ENCODE measurements at places on chromosomes 13 and 19.

DNA sequence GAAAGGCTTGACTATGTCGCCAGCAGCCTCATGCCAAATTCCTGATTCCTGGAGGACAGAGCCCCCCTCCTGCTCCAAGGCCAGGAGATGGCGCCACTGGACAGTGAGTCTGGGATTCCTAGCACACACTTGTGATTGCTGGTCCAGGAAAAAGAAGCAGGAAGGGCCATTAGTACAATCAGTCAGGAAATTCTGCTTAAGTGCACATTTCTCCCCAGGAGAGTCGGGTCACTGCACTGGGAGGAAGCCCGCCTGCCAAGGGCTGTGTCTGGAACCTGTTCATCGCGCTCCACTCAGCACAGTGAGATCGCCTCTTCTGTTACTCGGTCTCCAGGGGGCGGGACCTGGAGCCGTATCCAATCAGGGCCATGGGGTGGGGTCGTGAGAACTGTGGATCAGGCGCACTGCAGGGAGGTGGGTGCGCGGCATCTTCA, 65.1 kb downstream of the ZNF823 start:
- DNase-seq, result no peak

DNA sequence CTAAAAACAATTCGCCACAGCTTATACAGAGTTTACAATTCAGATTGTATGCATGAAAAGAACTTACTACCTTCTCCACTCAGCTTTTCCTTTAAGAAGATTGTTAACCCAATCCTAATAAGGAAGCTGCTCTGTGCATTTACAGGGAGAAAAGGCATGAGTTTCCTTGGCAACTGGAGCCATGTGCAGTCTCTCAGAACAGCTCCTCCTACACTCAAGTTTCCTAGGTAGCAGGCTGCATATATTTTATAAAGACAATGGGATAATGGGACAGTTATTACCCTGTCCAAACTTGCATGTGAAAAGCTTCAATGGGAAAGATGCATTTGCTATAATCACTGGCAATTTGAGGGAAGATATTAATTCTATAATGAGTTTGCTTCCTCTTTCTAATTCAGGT, 125.5 kb upstream of the TRPC4 start:
- no peak for DNase-seq

DNA sequence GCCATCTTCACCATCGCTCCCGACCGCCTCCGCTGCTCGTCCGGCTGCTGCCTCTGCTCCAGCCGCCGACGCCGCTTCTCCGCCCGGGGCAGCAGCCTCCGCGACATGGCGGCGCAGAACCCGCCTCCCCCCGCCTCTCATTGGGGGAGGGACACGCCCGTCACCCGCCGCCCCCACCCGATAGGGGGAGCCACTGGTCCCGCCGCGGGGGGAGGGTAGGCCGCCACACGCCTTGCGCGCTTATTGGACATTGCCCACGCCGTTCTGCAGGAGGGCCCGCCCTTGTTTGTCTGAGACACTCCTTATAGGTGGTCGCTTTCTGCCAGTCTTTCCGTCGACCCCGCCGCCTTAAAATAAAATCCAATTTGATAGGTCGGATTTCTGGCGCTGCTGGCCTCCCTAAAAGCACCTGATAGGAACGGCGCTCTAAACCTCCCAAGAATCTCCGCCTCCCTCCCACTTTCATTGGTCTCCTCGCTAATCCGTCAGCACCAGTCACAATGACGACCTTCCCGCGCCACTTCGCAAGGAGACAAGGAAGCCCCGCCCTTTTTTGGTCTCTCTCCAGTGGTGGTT, at the start of gene HNRNPL:
Gene HNRNPL, minus strand, starts transcription at position 127 of the 576 bp plus-strand sequence. Its CDS starts 20 bp downstream, at position 107.
- DNase-seq, result peak; percentile 99

DNA sequence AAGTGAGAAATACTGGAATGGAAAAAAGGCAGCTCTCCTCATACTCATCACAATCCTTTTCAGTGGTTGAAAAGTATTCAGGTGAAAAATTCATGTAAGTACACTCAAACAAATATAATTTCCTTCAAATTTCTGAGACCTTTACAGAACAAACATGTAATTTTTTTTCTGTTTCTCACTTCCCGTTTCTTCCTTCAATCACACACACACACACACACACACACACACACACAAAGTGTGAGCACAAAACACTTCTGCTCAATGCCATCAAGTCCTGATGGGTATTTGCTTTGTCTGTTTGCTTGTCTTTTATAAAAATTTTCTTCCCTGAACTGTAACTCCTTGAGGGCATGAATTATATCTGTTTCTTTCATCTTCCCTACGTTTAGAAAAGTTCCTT, 110.6 kb downstream of the LIG4 start:
- no peak for DNase-seq

DNA sequence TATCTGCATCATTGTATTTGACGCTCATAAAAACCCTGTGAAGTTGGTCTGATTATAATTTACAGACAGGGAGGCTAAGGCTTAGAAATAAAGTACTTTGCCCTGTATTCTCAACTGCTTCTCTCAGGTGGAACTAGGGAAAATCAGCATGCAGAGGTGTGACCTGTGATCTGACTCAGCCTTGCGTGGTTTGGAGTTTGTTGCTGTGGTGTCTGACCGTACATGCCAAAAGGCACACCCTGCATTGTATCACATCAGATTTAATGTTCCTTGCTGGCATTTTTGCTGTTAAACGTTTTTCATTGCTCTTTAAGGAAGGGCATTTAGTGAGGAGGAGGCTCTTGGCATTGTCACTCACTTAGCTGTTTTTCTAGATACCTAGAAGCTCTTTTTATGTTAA, 58.8 kb upstream of the C1QTNF9B start:
- DNase-seq, result no peak

GRCh38 chr19:604355-604754, 14.7 kb downstream of the HCN2 start:
- DNase-seq, result peak; percentile 67

GRCh38 chr19:10286803-10287737, at the start of gene ICAM4:
Gene ICAM4, plus strand, starts transcription at chr19:10286955. Its CDS starts 58 bp downstream, at chr19:10287013.
- DNase-seq, result no peak

GRCh38 chr19:4487572-4487971, 15.5 kb downstream of the HDGFL2 start:
- no peak for DNase-seq

DNA sequence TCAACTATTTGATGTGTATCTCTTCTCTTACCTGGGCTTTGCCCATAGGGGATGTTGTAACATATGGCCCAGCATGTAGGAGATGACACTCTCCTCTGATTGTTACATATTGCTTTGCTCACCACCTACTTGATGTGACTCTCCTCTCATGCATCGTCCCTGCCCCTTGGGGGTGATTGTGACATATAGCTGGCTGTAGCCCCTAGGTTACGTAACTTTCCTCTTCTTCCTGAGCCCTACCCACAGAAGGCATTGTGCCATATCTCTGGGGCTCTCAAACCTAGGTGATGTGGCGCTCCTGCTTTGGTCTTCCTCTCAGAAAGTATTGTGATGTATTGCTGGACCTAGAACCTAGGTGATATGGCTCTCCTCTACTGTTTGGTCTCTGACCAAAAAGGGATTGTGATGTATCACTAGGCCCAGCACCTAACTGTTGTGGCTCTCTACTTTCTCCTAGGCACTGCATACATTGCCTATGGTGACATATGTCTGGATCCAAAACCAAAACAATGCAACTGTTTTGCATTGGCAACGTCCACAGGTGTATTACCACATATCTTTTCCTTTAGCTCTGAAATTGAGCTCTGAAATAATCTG, 71.9 kb upstream of the ZNF724 start:
- DNase-seq, result no peak

DNA sequence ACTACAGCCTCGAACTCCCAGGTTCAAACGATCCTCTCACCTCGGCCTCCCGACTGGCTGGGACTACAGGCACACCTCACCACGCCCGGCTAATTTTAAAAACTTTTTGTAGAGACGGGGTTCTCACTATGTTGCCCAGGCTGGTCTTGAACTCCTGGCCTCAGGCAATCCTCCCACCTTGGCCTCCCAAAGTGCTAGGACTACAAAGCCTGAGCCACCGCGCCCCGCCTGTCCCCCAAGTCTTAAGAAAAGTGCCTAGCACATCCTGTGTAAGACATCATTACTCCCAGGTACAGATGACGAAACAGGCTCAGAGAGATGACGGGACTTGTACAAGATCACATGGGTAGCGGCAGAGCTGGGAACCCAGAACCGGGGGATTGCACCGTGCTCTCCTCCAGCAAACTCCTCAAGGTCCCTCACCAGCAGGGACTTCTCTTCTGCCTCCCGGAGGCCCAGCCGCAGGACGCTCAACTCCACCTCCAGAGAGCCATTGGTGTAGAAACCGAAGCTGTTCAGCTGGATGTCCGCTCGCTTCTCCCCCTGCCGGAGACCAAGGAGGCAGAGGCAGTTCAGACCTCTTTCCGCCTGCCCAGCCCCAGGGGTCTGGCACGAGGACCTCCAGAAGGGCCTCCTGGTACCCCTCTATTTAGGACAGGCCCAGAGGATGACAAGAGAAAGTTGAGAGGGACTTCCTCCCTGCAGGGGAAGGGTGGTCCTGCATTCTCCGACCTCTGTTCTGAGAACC, 1.0 kb downstream of the GPR108 start:
- peak; percentile 51 for DNase-seq

GRCh38 chr13:95212983-95213850, 88.0 kb downstream of the ABCC4 start:
- no peak for DNase-seq

GRCh38 chr13:103443604-103444003, 377.4 kb upstream of the SLC10A2 start:
- no peak for DNase-seq

- DNase-seq, result no peak
Observed at GRCh38 chr13:98293570-98294142, 116.6 kb upstream of the RNF113B start.

DNA sequence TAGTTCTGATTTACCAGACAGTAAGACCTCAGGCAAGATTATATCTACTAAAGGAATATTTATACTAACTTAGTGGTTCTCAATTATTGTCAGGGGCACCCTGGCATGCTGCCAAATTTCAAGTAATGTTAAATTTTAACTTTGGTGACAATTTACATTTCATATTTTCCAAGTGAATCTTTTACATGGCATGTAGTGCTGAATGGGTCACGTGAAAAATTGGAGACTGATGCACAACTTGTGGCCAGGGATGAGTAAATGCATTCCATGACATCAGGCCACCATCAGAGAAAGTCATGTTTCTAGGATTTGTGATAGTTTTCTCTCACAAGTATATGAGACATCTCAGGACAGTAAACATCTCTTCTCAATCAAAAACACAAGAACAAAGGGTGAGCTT, 202.6 kb upstream of the SOX21 start:
- DNase-seq, result no peak

DNA sequence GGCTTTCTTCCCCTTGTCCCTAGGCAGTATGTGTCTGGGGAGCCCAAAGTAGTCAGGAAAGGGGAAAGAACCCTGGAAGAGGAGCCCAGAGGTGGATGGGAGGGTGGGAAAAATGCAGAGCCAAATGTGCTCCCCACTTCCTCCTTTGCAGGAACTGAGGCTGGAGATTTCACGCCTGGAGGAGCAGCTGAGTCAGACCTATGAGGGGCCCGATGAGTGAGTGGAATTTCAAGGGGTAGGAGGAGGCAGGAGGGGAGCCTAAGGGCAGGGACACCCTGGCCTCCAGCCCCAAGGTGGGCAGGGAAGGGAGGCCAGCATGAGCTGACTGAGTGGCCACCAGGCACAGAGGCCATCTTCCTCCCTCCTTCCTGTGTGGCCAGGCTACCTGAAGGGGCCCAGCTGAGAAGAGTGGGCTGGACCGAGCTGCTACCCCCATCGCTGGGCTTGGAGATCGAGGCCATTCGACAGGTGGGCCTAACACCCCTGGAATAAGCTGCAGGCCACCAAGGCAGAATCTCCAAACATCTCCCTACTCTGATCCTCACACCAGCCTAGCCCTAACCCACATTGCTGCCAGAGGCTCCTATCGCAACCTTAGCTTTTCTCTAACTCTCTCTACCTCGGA, 14.3 kb downstream of the PTH2 start:
- no peak for DNase-seq

GRCh38 chr13:23449398-23450162, 16.1 kb upstream of the SACS start:
- no peak for DNase-seq

DNA sequence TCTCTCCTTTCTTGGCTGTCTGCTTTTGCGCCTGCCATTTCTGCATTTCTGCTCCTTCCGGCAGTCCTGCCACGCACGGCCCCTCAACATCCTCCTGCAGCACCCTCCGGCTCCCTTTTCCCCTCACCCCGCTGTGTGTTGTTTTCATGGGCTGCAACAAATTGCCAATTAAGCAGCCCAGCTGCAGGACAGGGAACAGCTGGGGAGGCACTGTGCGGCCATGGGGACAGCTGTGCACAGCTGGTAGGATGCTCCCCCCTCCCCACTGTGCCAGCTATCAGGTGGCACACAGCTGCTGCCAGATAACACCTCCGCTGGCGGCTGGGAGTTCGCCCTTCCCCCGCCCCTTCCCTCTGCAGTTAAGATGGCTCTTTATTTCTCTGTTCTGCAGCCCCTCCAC, 25.4 kb downstream of the LYL1 start:
- no peak for DNase-seq

DNA sequence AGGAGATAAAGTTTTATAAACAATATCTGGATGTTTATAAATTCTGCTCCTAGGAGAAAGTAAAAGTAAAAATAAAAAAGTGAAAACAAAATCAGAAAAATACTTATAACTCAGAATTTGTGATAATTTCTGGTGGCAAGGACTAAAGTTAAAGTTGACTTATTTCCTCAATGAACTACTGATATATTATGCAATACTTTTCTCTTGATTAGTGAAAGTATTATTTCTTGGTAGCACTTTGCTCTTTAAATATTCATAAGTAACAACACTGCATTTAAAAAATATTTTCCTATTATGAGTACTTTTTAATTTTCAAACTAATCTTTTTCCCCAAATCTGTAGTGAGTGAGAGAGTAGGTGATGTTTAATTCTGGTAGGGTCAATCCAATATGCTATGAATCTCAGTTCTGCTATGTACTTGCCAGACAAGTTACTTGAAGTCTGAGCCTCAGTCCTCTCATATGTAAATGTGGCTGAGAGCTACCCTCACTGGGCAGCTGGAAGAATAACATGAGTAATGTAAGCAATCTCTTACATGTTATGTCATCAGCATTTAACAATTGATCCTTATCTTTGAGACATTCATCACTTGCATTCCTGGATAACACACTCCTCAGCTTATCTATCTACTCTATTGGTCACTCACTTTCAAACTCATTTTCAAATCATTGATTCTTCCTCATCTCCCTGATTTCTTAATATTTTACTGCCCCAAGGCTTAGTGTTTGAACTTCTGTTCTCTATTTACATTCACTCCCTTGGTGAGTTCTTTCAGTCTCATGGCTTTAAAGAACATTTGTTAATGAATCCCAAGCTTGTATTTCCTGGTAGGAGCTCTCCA, 239.0 kb downstream of the RGCC start:
- DNase-seq, result no peak

- no peak for DNase-seq
Observed at GRCh38 chr19:55304980-55305379, 20.2 kb downstream of the TMEM150B start.

GRCh38 chr19:5112681-5113575, 144.0 kb downstream of the KDM4B start:
- no peak for DNase-seq

Data from stimulated activated CD4-positive, alpha-beta T cell treated with anti-CD3 and anti-CD28 coated beads, TNF-alpha, amount 100 ng/mL, for 48 hours (primary cell).